ENCODE measurements at places on chromosomes 13 and 19. TPM values are rescaled to one million over a fixed set of nuclear protein-coding genes. Genes with fewer than 3 reads are reported as not detected.

APC2 gene
- total RNA-seq: 0.58 TPM

DNA sequence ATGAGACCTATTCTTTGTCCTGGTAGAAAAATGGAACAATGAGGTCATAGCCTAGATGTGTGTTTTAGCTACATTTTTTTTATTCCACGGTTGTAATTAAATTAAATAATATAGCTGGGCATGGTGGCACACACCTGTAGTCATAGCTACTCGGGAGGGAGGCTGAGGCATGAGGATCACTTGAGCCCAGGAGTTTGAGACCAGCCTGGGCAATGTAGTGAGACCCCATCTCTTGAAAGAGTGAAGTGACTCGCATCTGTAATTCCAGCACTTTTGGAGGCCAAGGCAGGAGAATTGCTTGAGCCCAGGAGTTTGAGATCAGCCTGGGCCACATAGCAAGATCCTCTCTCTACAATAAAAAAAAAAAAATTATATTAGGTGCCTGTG lies 11.7 kb upstream of the CBLC start:
- H3K4me1 ChIP-seq: peaks cover 32% of the 10 kb centered on the region
- no peak overlapping the region for H3K4me3 ChIP-seq
- H3K27ac ChIP-seq: no peak overlapping the region
- no peaks in the 10 kb centered on the region for H3K27me3 ChIP-seq
- DNase-seq: no peak

GRCh38 chr19:41144403-41144802 lies 30.2 kb downstream of the CYP2F1 start:
- H3K27me3 ChIP-seq: no peaks in the 10 kb centered on the region
- H3K4me1 ChIP-seq: no peaks in the 10 kb centered on the region
- DNase-seq: peak; percentile 95
- H3K4me3 ChIP-seq: no peak overlapping the region
- H3K36me3 ChIP-seq: no peaks in the 10 kb centered on the region

GRCh38 chr19:4288091-4288777 lies 9.2 kb downstream of the SHD start:
- no peaks in the 10 kb centered on the region for H3K4me1 ChIP-seq
- no peaks in the 10 kb centered on the region for H3K36me3 ChIP-seq
- no peak for DNase-seq
- H3K4me3 ChIP-seq: no peak overlapping the region
- H3K27ac ChIP-seq: no peak overlapping the region

DNA sequence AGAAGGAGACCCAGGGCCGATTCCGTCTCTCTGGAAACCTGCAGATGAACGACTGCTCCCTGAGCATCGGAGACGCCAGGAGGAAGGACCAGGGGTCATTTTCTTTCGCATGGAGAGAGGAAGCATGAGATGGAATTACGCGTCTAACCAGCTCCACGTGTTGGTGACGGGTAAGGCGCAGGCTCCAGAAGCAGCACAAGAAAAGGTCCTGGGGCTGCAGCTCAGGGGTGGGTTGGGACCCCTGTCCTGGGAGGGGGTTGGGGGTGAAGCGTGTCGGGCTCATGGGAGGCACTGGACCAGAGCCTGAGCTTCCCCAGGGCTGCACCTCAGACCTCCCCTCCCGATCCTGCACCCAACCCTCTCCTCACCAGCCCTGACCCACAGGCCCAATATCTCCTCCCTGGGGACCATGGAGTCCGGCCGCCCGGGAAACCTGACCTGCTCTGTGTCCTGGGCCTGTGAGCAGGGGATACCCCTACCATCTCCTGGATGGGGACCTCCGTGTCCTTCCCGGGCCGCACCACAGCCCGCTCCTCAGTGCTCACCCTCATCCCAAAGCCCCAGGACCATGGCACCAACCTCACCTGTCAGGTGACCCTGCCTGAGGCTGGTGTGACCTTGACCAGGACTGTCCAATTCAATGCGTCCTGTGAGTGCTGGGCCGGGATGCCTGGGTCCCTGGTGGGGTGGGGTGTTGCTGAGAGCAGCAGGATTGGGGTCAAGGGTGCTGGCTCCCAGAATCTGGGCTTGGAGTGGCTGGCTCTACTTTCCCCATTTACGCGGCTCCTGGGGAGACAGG lies 39.6 kb upstream of the CD33 start:
- no peak for DNase-seq
- peaks cover 34% of the 10 kb centered on the region for H3K4me1 ChIP-seq
- no peak overlapping the region for H3K4me3 ChIP-seq
- no peak overlapping the region for H3K27ac ChIP-seq
- H3K36me3 ChIP-seq: no peaks in the 10 kb centered on the region
- H3K27me3 ChIP-seq: no peaks in the 10 kb centered on the region

DNA sequence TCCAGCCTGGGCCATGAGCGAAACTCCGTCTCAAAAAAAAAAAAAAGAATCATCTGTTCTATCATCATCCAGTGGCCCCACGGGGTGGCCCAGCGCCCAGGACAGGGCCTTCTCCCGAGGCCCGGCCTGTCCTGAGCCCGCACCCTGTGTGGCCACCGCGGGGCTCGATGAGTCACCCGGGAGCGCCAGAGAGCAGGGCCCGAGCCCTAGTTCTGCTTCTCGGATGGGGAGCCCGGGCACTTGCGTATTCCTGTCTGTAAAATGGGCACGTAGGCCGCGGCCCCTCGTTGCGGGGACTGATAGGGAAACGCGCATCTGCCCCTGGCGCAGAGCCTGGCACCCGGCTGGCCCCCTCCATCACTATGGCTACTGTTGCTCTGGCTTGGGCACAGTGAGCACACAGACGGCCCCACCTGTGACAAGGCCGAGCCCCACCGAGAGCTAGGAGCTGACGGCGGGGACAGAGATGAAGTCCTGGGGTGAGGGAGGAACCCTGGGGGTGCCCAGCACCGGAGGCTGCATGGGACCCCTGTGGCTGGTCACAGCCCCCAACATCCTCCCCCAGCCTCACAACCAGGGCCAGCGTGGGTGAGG lies 21.3 kb upstream of the UQCR11 start:
- H3K4me1 ChIP-seq: peaks cover 3% of the 10 kb centered on the region
- H3K36me3 ChIP-seq: peaks cover 14% of the 10 kb centered on the region
- H3K27me3 ChIP-seq: no peaks in the 10 kb centered on the region
- DNase-seq: no peak

DNA sequence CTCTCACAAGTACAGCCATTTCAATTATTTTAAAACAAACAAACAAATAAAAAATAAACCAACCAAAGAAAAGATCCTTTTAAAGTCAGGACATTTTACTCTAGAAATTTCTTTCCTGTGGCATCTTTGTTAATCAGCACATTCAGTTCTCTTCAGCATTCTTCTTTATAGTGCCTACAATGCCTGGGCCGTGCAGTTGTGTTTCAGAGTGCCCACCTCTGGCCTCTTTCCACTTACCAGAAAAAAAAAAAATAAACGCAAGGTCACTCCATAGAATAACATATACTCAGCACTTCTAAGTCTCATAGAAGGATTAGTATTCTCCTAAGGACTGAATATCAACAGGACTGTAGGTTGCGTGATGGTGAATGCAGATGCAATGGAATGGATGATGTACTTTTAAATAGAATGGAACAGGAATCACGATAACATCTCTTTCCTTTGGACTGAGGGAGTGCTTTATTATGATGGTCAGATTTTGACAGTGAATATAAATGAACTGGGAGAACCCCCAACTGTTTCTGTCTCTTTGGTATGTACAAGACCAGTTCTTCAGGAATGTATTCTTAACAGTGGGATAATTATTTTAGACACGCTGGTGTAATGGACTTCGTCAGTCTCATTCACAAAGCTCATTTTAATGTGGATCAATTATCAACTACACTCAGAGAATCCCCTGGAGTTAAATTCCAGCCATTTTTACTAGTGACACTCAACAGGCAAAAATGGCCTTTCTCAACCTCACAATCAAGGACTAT lies 125.0 kb upstream of the NBEA start:
- H3K36me3 ChIP-seq: no peaks in the 10 kb centered on the region
- no peaks in the 10 kb centered on the region for H3K27me3 ChIP-seq
- no peaks in the 10 kb centered on the region for H3K4me1 ChIP-seq
- no peak overlapping the region for H3K4me3 ChIP-seq
- DNase-seq: no peak
- H3K27ac ChIP-seq: no peak overlapping the region

- no peaks in the 10 kb centered on the region for H3K4me1 ChIP-seq
- no peaks in the 10 kb centered on the region for H3K36me3 ChIP-seq
- no peaks in the 10 kb centered on the region for H3K27me3 ChIP-seq
- DNase-seq: no peak
Observed at GRCh38 chr13:59259165-59260000, 904.3 kb downstream of the DIAPH3 start.

GRCh38 chr19:49437231-49437630 lies 4.1 kb downstream of the SLC17A7 start:
- DNase-seq: no peak
- H3K27ac ChIP-seq: no peak overlapping the region
- no peaks in the 10 kb centered on the region for H3K36me3 ChIP-seq
- H3K4me3 ChIP-seq: no peak overlapping the region
- H3K4me1 ChIP-seq: peaks cover 36% of the 10 kb centered on the region

DNA sequence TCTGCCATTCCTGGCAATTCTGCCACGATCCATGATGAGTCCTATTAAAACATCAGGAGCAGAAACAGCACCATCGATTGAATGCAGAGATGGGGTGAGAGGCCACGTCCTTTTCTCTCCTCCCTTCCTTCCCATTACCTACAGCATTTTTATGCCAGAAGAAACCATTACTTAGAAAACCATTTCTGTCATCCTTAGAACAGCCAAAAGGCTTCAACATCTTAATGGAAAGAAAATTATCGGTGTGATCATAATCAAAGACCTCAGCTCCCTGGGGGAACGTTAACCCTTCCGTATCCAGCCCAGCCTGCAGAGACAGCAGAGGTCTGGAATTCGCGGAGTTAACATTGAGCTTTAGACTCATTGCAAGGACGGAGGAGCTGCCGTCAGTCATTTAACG lies 56.0 kb upstream of the SIAH3 start:
- no peaks in the 10 kb centered on the region for H3K36me3 ChIP-seq
- H3K27ac ChIP-seq: no peak overlapping the region
- H3K4me1 ChIP-seq: no peaks in the 10 kb centered on the region
- H3K27me3 ChIP-seq: no peaks in the 10 kb centered on the region
- no peak for DNase-seq

DNA sequence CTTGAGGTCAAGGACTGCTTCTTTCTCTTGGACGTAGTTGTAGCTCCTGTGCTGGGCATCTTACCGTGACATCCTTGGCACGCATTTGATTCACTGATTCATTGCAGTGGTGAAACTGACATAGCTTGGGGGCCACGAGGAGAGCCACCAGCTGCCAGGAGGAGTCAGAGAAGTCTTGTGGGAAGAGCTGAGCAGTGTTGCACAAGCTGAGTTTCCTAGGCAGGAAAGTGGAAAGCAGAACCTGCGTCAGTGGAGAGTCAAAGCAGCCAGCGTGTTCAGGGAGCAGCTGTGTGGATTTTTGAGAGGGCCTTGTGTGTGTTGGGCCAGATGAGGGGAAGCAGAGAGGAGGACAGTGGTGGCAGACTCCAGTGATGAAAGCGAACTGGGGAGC lies 5.3 kb upstream of the GPR183 start:
- no peaks in the 10 kb centered on the region for H3K27me3 ChIP-seq
- no peak for DNase-seq
- H3K4me1 ChIP-seq: peaks cover 38% of the 10 kb centered on the region

GRCh38 chr19:37718304-37718703 lies 1.3 kb downstream of the ZNF607 start:
- no peak for DNase-seq
- peak overlapping the region; percentile 65 for H3K27ac ChIP-seq
- peaks cover 13% of the 10 kb centered on the region for H3K4me1 ChIP-seq
- no peak overlapping the region for H3K4me3 ChIP-seq
- no peaks in the 10 kb centered on the region for H3K27me3 ChIP-seq
- H3K36me3 ChIP-seq: no peaks in the 10 kb centered on the region

ZNF460 gene
- total RNA-seq: 69.7 TPM

DNA sequence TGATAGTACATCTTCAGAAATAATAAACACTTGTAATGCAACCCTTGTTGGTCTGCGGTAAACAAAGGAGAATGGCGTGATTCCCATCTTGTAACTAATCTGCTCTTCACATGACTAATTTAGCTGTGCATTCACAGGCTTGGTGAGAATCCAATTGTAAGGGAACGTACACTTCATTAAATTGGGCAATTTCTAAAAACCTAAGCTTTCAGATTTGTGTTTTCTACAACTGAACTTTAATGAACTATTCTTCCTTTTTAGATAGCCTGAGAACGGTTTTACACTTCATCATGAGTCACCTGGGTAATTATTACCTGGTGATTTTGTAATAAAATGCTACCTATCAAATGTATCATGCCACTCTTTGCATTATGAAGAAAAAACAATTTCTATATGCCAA lies 306.9 kb downstream of the KLF5 start:
- no peak overlapping the region for H3K27ac ChIP-seq
- H3K4me1 ChIP-seq: no peaks in the 10 kb centered on the region
- H3K36me3 ChIP-seq: no peaks in the 10 kb centered on the region
- DNase-seq: no peak
- no peaks in the 10 kb centered on the region for H3K27me3 ChIP-seq
- no peak overlapping the region for H3K4me3 ChIP-seq

DNA sequence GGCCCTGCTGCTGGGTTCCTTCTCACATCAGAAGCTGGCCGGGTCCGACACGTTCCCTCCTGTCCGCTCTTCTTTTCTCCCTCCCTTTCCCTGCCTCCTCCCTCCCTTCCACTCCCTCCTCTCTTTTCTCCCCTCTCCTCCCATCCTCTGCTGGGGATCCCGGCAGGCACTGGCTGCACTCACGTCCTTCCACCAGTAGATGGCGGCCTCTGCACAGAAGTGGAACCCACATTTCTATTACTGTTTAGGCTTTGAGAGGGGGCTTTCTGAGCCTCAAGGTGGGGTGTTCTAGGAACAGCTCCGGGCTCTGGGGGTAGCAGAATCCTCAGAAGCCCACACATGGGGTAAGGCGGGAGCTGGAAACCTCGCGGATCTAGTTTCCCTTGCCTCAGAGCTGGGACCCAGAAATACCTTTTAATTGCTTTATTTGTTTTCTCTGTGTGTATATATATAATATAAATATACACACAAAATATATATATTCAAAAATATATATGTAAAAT lies 294.2 kb downstream of the ZNF536 start:
- no peak overlapping the region for H3K4me3 ChIP-seq
- no peaks in the 10 kb centered on the region for H3K36me3 ChIP-seq
- H3K27ac ChIP-seq: no peak overlapping the region
- peaks cover 5% of the 10 kb centered on the region for H3K27me3 ChIP-seq
- peak; percentile 56 for DNase-seq

DNA sequence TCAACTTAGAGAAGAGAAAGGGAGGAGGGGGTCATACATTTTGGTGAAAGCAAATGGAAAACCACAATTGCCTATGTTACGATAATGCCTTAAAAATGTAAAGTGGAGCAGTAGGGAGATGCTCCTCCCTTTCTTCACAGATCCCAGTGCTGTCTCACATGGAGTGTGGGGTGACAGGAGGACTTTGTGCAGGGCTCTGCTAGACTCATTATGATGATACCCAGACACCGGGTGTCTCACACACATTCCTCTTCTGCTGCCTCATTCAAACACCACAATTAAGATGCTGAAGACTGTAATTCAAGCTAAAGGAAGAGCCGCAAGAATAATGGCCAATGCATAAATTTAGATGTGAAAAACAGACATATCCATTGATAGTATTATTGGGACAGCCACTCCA lies 150.6 kb downstream of the LHFPL6 start:
- H3K27me3 ChIP-seq: no peaks in the 10 kb centered on the region
- H3K4me3 ChIP-seq: no peak overlapping the region
- H3K4me1 ChIP-seq: no peaks in the 10 kb centered on the region
- H3K36me3 ChIP-seq: no peaks in the 10 kb centered on the region
- DNase-seq: no peak

ANGPTL4 gene
- not detected for total RNA-seq

Data from natural killer cell (primary cell).